ENCODE measurements at places on chromosomes 7 and 10. TPM values are rescaled to one million over a fixed set of nuclear protein-coding genes. Genes with fewer than 3 reads are reported as not detected.

- no peaks in the 10 kb centered on the region for H3K36me3 ChIP-seq
- H3K4me1 ChIP-seq, result peaks cover 67% of the 10 kb centered on the region
- DNase-seq, result no peak
- no peak overlapping the region for H3K4me3 ChIP-seq
- H3K27me3 ChIP-seq, result no peaks in the 10 kb centered on the region
- H3K27ac ChIP-seq, result no peak overlapping the region
These were observed 40.6 kb downstream of the TMEM60 start for GRCh38 chr7:77757589-77757988.

DNA sequence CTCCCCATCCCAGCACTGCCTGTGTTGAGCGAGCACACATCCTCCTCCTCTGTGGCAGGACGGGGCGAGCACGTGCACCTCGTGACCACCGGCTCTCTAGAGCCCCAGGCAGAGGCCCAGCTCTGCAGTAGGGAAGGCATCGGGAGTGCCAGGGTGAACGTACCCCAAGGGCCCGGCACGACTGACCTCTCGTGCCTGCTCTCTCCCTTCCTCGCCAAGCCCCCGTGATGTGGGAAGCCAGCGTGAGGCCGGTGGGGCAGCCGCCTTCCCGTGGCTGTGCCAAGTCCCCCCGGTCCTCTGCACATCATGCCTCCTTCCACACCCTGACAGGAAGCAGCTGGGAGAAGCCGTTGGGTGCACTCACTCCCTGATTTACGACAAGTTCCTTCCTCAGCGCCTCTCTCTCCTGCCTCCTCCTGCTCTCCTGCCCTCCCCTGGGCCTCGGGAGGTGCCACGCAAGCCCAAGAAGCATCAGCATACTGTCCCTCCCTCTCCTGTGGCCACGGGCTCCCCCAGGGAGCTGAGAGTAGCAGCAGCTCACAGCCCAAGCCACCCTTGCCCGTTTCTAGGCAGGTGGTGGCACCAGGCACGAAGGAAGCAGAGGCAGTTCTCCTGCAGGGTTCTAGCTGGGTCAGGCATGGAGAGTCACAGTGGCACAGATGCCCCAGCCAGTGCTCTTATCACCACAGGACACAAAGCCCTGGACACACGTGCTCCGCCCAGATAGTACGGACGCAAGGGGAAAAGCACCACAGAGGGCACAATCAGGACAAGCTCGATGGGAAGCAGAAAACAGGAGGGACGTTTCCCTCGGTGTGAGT, 47.0 kb downstream of the AMZ1 start:
- H3K27me3 ChIP-seq, result no peaks in the 10 kb centered on the region
- peak; percentile 62 for DNase-seq
- H3K36me3 ChIP-seq, result peaks cover 16% of the 10 kb centered on the region
- peaks cover 26% of the 10 kb centered on the region for H3K4me1 ChIP-seq

DNA sequence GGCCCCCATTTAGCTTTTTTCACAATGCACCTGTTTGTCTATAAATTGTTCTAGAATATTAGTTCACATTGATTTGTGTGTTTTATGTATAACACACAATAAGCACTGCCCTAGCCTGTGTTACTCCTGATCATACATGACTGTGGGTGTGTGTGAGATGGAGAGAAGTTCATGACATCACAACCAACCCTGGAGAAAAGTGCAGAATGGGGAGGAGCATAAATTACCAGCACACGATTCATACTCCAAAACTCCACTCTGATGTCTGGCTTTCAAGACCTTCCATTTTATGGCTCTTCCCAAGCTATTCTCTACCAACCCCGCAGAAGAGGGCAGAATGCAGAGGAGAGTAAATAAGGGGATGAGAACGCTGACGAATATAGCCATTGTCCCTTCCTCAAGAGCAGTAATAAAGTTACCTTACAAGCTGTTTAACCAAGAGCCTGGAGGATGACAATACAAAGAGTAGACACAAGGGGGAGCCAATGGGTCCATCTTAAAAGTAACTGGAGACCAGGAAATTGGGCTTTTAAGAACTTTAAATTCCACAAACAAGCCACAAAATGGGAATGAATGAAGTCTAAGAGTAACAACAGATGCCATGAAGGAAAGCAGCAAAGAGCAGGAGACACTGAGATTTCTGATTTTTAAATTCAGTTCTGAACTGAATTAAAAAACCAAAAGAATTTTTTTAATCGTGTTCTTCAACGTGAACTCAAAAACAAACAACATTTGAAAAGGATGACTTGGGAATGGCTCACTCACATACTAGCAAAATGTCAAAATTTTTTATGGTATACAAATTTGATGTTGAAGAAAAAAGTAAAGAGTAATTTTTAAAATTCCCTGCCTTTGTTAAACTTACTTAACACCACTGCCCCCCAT, 159.6 kb downstream of the PARD3 start:
- H3K27ac ChIP-seq, result no peak overlapping the region
- no peaks in the 10 kb centered on the region for H3K36me3 ChIP-seq
- no peaks in the 10 kb centered on the region for H3K27me3 ChIP-seq
- peaks cover 57% of the 10 kb centered on the region for H3K4me1 ChIP-seq
- H3K4me3 ChIP-seq, result no peak overlapping the region
- DNase-seq, result peak; percentile 84

SPDYE16 gene
- not detected for total RNA-seq

Measured in stomach (tissue), 19 donors.